ENCODE measurements at places on chromosomes 3 and 15. TPM values are rescaled to one million over a fixed set of nuclear protein-coding genes. Genes with fewer than 3 reads are reported as not detected.
A peak's percentile ranks its signal among the peaks of the same experiment; 100 is the strongest.

GRCh38 chr15:100438570-100438969, 90.2 kb downstream of the CERS3 start:
- peak; percentile 5 for DNase-seq

DNA sequence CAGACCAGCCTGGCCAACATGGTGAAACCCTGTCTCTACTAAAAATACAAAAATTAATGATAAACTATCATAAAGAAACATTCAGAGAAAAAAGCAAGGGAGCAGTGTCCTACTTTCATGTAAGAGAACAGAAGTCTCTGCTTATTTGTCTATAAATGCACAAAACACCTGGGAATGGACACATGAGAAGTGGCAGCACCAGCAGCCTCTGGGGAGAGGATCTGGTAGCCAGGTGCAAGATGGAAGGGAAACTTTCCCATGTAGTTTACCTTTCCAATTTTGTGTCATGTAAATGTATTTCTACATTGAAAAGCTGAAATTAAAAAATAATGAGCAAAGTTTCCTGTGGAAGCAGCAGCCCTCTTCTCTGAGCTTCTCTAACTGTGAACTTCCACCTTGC, 18.8 kb downstream of the SCAP start:
- no peak for DNase-seq

DNA sequence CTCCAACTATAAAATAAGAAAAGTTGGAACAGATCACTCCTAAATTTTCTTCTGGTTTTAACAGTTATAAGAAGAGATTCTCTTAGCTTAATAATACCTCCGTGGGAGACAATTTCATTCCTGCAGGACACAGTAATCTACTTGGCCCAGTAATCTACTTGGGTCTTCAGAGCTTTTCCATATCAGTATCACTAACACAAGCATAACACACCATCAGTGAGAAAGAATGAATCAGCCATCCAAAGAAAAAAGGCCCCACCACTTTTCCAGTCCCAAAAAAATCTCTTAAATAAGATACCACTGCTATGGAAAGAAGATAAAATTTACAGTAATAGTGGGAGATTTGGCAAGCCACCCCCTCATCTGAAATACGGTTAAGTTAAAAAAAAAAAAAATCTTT, 20.2 kb downstream of the SIN3A start:
- no peak for DNase-seq

DNA sequence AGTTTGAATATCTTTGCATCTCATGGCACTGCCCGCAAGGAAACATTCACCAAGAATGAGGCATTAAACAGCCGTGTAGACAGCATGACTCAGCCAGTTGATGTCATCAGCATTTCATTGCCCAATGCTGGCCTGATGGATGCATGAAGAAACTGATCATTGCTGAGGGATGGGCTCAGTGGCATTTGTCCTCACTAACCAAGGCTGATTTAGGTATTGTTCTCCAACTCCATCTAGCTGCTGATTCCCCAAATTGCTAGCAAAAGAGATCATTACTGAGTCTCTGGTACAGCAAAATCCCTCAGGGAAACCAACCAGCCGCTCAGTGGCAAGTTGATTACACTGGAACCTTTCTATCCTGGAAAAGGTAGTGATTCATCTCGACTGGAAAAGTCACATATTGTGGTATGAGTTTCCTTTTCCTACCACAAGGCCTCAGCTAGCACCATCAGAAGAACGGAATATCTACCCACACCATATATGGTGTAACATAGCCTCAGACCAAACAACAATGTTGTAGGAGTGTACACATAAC, 186.5 kb upstream of the GAP43 start:
- no peak for DNase-seq

- no peak for DNase-seq
Observed at GRCh38 chr15:48494631-48495030, 150.9 kb downstream of the FBN1 start.

The MYO5C gene
- polyA plus RNA-seq: 0.29 TPM

The SLC22A13 gene
- polyA plus RNA-seq: not detected
